ENCODE measurements at places on chromosomes 4 and X. TPM values are rescaled to one million over a fixed set of nuclear protein-coding genes. Genes with fewer than 3 reads are reported as not detected.

- DNase-seq = no peak
Measured at GRCh38 chr4:124890522-124890921, 178.0 kb upstream of the ANKRD50 start.

The FAAH2 gene
- 3.0 TPM for total RNA-seq

- DNase-seq = no peak
Measured at GRCh38 chr4:108377021-108377420, 208.3 kb upstream of the LEF1 start.

GRCh38 chr4:167688660-167689142, 403.6 kb upstream of the ANXA10 start:
- no peak for DNase-seq

The ABCD1 gene
- total RNA-seq = 16.4 TPM

DNA sequence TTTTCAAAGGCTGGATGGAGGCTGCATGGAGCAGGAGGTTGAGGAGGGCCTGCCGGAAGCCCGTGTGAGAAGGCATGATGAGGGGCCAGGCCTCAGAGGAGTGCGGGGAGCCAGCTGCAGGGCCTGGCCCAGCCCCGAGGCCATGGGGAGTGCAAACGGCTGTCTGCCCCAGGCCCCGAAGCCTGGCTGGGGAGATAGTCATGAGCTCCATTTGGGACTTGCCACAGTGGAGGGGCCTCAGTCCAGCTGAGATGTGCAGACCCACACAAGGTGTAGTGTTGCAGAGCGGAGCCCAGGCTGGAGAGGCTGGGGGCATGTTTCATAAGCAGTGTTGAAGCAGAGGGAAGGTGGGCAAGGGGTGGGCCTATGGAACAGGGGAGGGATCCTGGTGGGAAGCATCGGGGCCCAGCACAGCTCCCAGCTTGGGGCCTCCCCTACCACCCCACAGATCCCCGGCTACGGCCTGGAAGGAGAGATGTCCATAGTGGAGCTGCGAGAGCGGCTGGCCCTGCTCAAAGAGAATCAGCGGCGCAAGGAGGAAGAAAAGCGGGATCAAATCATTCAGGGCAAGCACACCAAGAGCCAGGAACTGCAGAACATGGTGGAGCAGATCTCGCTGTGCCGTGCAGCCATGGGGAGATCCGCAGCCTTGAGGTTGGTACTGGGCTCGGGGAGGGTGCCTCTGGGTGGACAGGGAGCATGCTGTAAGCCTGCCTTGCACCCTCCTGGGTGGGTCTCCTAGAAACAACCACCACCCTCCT, 9.1 kb upstream of the RNF4 start:
- no peak for DNase-seq

GRCh38 chrX:124151195-124151594, 181.3 kb upstream of the TEX13D start:
- DNase-seq = no peak

The WDFY3 gene
- total RNA-seq = 1.1 TPM

- DNase-seq = no peak
Measured at GRCh38 chrX:68415316-68415715, 18.0 kb downstream of the OPHN1 start.

The VEGFC gene
- not detected for total RNA-seq

The SMIM43 gene
- not detected for total RNA-seq

- peak; percentile 53 for DNase-seq
Measured at GRCh38 chr4:71187404-71188155, 151.2 kb upstream of the SLC4A4 start.

DNA sequence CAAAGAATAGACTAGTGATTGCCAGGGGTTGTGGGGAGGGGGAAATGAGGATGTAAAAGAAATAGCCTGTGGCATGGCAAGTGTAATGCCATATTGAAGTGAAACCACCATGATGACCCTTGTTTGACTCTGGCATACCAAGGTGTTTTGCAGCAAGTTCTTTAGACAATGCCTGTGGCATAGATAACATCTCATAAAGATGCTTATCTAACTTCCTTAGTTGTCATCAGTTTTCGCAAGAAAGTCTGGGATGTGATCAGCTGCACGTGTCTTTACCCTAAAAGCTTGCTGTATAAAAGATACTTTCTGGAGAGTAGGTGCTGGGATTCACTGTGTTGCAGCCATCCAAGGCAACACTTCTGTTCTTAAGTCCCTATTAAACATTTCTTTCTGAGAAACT, 176.1 kb upstream of the MAGEB16 start:
- no peak for DNase-seq

DNA sequence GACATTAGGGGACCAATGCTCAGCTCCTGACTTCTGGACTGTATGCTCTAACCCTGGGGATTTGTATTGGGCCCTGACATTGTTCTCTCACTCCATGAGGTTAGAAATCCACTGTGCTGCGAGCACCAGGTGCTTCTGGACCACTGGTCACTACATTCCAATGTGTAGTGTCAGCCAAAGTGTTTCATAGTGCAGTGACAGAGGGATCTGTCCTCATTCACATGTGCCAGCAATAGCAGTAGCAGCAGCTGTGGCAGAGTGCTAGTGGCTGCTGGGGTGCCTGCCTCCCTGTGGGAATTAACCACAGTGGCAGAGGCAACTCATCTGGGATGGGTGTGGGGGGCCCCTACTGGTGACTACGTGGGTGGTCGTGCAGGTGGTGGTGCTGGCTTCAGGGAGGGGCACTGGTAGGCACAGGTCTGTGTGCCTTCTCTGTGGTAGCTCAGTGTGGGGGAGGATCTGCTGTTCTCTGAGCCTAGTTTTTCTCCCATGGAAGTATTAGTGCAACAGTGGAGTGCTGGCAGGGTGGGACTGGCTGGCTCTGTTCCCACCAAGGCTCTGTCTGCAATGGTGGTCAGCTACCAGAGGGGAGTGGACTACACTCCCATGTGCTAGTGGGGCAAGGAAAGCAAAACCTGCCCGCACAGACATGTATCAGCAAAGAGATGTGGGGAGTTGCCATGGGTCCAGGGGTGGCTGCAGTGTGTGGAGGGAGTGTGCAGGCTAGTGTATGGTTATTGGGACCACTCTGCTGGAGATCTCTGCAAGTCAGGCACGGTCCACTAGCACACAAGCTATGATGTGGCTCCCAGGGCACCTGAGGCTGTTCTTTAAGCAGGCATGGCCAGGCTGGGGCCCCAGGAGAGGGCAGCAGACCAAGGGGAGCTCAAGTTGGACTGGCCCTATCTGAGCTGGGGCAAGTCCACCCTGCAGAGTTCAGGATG, 78.5 kb downstream of the SCLT1 start:
- DNase-seq = no peak

The PJA1 gene
- 23.9 TPM for total RNA-seq

The SGCB gene
- total RNA-seq = 10.3 TPM

GRCh38 chrX:68865300-68865699, 36.5 kb downstream of the EFNB1 start:
- DNase-seq = no peak

The OCRL gene
- total RNA-seq = 1.4 TPM

- DNase-seq = no peak
Measured at GRCh38 chr4:64489628-64490027, 80.4 kb upstream of the TECRL start.

The SASH3 gene
- total RNA-seq = 241 TPM

- DNase-seq = no peak
Measured at GRCh38 chr4:3190549-3190948, 58.4 kb upstream of the MSANTD1 start.

GRCh38 chr4:152081024-152081423, 320.2 kb upstream of the GATB start:
- DNase-seq = no peak

GRCh38 chr4:40888933-40889332, 139.2 kb downstream of the NSUN7 start:
- no peak for DNase-seq

The TMEM154 gene
- total RNA-seq = 24.7 TPM

DNA sequence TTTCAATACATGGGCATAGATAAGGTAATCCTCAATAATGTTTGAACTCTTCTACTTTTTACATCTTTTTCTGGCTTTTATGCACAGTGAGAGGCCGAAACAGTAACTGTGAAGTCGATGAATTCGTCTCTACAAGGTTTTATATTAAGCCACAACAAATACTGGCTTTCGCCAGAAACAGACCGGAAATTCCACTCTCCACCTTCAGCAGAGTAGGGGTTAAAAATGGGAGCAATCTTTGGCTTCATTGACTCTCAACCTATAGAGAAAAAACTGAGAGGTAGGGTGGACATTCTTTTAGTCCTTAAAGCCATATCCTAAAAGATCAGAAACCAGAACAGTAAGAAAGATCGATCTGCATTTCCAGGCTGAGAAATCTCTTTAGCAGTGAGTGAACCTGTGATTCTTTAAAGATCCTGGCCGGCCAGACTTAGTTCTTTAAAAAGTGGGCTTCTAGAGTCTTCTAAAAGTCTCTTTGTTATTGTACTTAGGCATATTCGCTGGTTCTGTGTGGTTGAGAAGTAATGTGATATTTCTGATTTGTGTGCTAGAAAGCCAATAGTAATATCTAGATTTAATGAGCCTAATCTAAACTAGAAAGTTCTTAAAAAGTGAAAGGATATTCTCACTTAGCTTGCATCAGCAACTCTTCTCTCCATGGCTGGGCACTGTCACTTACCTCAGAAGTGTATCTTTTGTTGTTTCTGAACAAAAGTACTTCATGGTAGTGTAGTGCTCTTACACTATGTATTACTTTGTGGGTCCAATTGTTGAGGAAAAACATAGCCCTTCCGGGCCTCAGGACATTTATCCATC, 2.0 kb downstream of the HSPA4L start:
- DNase-seq = no peak

GRCh38 chrX:51568586-51568985, 50.1 kb downstream of the CENPVL3 start:
- DNase-seq = no peak

DNA sequence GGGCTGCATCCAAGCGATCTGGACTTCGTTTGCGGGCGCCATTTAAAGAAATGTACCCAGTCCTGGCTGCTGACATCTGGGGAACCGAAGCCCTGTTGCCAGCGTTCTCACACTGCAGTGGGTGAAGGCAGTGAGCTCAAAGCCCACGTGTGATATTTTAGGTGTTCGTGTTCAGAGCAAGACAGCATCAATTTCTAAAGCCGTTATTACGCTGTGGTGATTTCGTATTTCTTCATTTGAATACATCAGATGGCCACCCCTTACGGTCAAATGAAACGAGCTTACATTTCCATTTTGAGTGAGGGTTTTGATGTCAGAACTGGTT, 376 bp upstream of the C4orf36 start:
- DNase-seq = no peak

GRCh38 chr4:184765473-184766340, 31.8 kb upstream of the CENPU start:
- DNase-seq = no peak

- DNase-seq = peak; percentile 74
Measured at GRCh38 chrX:9995855-9996339, 28.7 kb downstream of the CLDN34 start.

DNA sequence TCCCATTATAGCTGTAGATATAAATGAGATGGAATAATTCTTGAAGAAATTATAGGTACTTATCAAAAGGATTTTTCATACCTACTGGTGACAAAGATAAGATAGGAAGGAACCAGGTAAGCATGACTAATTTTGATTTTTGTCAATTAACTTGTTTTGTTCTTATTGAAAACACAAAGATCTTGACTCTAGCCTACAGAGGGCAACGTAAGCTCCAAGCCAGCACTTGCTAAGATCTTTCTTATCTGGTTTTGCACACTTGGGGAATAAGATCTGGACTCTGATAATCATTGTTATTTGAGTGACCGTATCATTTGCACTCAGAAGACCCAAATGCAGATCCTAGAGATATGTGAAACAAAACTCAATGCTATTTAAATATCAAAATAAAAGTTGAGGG, 223.4 kb downstream of the VEGFC start:
- no peak for DNase-seq

DNA sequence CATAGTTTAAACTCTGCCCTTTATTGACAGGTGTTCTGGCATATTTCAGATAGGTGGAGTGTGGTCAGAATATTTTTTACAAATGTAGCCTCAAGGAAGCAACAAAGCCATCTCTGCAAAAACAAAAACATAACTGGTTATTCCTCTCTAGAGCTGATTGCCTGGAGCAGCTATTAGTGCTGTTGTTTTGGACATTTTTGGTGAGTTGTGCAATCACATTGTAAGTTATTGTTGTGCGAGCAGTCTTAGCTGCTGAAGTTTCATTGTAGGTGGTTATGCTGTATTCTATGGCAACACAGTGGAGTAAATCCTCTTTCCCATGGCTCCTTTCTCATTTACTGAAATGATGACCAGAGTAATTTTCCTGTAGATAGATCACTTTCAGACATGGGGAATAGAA, 1413.0 kb downstream of the PCDH7 start:
- no peak for DNase-seq

DNA sequence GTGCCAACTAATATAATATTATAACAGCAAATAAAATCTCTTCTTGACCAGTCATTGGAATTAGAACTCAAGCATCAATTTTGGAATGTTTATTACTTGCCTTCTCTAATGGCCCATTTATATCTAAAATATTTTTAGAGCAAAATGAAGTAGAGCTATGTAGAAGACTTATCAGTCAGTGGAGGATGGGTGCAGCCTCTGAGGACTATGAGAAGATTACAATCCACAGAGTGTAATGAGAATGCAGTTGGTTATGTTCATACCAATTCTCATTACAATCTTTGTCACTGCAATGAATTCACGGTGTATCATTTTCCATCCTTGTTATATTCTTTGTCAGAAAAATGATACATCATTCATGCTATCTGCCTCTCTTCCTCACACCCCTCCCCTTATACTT, 878.1 kb downstream of the CENPC start:
- DNase-seq = no peak

GRCh38 chr4:15930314-15930713, 8.2 kb downstream of the FGFBP1 start:
- no peak for DNase-seq

GRCh38 chr4:164081801-164082200, 587.3 kb downstream of the TMA16 start:
- no peak for DNase-seq

DNA sequence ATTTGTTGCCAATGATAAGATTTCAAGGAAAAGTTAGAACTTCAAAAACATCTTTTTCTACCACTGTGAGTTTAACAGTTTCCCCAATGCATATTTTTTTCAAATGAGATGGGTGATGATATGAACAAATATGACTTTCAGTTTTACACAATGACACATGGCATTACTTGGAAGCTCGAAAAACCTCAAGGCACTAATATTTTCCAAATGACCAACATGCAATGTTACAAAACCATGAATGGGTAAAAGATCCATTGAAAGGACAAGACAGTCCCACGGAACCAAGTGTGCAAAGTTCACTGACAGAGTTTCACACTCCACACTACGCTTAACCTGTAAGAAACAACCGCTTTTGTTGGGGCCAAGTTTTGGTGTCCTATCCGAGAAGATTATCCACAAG, 84.5 kb downstream of the CD99L2 start:
- no peak for DNase-seq

The EIF4E gene
- total RNA-seq = 77.5 TPM

The TMPRSS11F gene
- not detected for total RNA-seq

Measured in activated naive CD8-positive, alpha-beta T cell treated with anti-CD3 and anti-CD28 coated beads, Interleukin-2, amount 10 ng/mL, durations not matched to agents 7 days and 5 days (primary cell).